ENCODE measurements at places on chromosomes 5 and 9.

GRCh38 chr9:9790216-9790872, 822.5 kb downstream of the PTPRD start:
- no peak for DNase-seq

- DNase-seq, result no peak
Measured at GRCh38 chr5:178068293-178068692, 45.0 kb upstream of the N4BP3 start.

DNA sequence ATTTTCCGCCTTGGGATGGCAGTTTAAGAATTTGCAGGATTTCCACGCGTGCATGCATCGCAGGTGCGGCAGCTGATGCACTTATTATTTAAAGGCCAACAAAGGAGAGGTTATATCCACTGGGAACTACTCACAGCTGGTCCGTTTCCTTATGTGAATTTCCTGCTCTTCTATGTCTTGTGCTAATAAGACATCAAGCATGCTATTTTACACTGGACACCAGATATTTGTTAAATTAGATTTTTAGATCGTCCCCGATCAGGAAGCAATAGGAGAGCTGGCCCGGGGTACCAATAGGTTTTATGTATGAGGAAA, 476 bp upstream of the DTWD2 start:
- DNase-seq, result no peak

GRCh38 chr9:95087659-95088242, 229.8 kb downstream of the FANCC start:
- DNase-seq, result no peak

GRCh38 chr5:112886975-112887374, 25.9 kb downstream of the SRP19 start:
- no peak for DNase-seq

DNA sequence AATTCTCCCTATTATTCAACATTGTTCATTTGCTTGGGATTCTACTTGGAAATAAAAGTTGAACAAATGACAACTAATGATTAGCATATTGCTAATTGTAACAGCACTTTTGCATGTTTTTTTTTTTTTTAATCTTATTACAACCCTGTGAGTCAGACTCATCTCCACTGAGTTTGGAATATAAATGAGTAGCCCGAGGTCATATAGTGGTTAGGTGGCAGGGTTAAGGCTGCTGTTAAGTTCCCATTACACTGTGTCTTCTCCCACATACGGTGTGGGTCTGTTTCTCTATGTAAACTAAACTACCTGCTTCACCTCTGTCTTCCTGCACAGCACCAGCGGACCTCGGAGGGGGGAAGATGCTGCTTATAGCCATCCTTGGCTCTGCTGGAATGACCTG, 92.4 kb downstream of the EQTN start:
- no peak for DNase-seq

- no peak for DNase-seq
Measured at GRCh38 chr5:142600611-142601358, 85.1 kb downstream of the FGF1 start.

DNA sequence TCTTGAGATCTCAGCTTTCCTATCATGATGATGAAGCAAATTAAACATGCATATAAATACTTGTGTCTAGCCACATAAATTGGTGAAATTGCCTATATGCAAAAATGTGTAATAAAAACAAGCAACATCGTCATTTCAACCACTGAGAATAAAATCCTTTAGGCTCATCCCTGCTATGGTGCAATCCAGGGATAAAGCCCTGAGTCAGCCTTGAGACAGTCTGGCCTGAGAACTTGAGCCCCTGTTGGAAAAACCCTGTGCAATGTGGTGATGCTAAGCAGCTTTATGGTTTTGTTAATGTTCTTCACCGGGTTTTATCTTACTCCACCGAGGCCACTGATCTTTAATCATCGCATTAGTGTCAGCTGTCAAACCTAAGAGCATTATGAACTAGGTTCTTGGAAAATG, 170.5 kb downstream of the DCP2 start:
- no peak for DNase-seq

- DNase-seq, result no peak
Measured at GRCh38 chr9:109894921-109895758, 115.1 kb downstream of the PALM2AKAP2 start.

GRCh38 chr5:116564312-116564711, 10.3 kb downstream of the SEMA6A start:
- DNase-seq, result no peak

DNA sequence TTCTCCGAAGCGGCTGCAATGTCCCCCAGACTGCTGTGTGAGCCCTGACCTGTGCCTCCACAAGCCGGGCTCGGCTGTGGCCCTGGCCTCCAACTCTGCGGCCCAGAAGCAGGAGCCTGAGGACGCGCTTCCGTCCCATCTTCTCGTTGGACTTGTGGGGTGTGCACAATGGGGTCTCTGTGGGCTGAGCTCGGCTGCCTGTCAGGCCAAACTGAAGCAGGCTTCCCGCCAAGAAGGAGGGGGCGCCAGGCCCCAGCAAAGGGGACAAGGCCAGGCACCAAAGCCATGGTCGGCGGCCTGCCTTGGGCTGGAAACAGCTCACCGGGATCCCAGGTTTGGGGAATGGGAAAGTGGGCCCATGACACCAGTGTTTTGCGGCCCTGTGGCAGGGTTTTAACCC, 4.1 kb downstream of the NOTCH1 start:
- no peak for DNase-seq

DNA sequence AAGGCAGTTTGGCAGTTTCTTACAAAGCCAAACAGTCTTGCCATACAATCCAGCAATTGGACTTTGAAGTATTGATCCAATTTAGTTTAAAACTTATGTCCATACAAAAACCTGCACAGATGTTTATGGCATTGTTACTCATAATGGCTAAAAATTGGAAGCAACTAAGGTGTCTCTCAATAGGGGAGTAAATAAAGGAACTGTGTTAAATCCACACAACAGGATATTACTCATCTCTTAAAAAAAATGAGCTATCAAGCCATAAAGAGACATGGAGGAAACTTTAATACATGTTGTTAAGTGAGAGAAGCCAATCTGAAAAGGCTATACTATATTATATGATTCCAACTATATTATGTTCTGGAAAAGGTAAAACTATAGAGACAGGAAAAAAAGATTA, 313.6 kb upstream of the CD180 start:
- DNase-seq, result no peak

- DNase-seq, result no peak
Measured at GRCh38 chr5:174300118-174300940, 254.8 kb downstream of the NSG2 start.

- no peak for DNase-seq
Measured at GRCh38 chr5:127088251-127088650, 14.9 kb upstream of the C5orf63 start.

GRCh38 chr5:122156724-122157325, 27.5 kb downstream of the ZNF474 start:
- no peak for DNase-seq

GRCh38 chr9:133973791-133974630, 18.1 kb downstream of the VAV2 start:
- DNase-seq, result no peak

All from stimulated activated naive CD4-positive, alpha-beta T cell treated with Interleukin-2 at 50 U/mL for 16 hours (primary cell).